Amniotic stem cell (primary cell): ENCODE measurements at places on chromosomes 4 and X.
A peak's percentile ranks its signal among the peaks of the same experiment; 100 is the strongest.

DNA sequence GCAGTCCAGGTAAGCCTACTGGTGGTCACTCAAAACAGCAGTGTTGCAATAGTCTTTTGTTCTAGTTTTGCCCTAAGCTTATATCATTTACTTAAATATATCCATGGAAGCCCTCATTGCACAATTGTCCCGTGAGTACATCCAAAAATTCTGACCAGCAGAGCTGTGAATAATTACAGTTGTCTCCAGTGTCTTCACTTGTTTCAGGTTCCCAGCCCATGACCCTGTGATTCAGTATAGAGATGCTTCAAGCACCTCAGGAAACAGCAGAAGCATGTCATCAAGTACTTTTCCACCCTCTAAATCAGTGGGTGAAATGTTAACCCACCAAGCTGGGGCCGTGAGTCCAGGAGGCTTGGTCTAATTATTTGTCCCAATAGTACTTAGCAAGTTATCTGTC, 214.9 kb upstream of the RPS6KA3 start:
- DNase-seq, result no peak

GRCh38 chr4:110059556-110060191, 138.7 kb downstream of the ELOVL6 start:
- no peak for DNase-seq

- peak; percentile 80 for DNase-seq
Measured at GRCh38 chr4:53937918-53938317, 126.5 kb downstream of the CHIC2 start.

DNA sequence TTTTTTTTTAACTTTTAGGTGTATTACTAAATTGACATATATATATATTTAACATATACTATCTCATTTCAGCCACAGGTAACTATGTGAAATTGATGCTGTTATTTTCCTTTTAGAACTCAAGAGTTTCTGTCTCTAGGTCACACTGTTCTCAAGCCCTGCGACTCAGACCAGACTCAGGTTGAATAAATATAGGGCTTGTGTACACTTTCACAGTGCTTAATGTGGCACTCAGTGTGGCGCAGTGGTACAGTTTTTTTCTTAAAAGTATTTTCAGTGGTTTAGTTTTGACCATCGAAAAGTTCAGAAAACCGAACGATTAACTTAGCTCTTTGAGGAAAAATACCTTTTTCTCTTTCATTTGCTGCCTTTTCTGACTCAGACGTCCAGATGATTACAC, 24.7 kb downstream of the PACRGL start:
- DNase-seq, result no peak

DNA sequence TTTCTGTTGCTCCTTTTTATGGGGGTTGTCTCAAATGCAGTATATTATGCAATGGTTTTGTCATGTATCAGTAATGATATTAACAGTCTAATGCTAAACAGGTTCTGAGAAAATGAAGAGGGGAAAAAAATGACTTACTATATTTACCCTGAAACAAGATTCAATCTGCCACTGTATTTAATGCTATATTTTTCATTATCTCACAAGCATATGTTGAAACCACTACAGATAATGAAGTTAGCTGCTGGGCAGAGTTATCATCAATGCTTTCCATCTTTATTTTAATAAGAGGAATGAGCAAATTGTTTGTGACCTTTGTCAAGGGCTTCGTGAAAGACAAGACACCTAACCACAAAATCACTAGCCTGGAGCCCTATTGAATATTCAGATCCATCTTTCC, 32.6 kb upstream of the NAA11 start:
- DNase-seq, result no peak

DNA sequence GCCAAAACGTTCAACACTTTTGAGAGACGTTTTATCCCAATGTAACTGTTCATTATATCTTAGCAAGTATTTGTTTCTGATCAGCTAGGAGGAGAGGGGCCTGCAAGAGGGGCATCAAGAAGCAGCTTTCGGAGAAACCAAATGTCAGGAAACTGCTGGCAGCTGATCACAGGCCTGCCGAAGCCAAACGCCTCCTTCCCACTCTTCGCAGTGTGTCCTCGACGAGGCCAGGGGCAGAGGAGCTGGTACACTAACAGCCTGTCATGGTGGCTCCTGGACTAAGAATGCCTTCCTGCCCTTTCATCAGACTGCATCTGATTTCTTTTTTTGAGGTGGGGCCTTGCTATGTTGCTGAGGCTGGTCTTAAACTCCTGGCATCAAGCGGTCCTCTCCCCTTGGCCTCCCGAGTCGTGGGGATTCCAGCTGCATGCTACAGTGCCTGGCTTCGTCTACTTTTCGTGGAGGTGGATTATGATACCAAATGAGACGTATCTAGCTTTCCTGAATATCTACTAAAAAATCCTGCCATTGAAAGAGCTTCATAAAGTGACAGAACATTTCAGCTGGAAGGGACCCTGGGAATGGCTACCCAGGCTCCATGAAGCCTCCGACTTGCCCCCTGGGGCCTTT, 134.8 kb downstream of the AFAP1 start:
- no peak for DNase-seq

DNA sequence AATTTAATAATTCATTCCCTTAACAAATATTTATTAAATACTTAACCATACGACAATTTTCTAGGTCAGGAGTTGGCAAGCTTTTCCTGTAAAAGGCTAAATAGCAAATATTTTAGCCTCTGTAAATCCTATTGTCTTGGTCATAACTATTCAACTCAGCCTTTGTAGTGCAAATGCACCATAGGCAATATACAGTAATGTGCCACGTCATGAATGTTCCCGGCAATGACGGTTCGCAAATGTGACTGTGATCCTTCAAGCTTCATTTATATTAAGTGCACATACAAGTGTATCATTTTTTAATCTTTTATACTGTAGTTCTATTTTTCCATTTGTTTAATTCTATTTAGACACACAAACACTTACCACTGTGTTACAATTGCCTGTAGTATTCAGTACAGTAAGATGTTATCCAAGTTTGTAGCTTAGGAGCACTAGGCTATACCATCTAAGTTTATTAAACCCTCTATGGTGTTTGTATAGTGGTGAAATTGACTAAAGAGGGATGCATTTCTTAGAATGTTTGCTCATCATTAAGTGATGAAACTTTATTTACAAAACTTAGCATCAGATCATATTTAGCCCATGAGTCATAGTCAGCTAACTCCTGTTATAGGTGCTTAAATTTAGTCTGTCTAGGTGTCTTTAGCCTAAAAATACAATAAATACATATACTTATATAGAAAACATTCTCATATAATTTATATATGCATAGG, 553.6 kb downstream of the STPG2 start:
- DNase-seq, result no peak

GRCh38 chrX:7154041-7154597, 6.2 kb upstream of the PUDP start:
- no peak for DNase-seq
